ENCODE measurements at places on chromosomes 1 and 21.

GRCh38 chr21:42056468-42056867, 14.6 kb upstream of the UMODL1 start:
- DNase-seq = no peak

DNA sequence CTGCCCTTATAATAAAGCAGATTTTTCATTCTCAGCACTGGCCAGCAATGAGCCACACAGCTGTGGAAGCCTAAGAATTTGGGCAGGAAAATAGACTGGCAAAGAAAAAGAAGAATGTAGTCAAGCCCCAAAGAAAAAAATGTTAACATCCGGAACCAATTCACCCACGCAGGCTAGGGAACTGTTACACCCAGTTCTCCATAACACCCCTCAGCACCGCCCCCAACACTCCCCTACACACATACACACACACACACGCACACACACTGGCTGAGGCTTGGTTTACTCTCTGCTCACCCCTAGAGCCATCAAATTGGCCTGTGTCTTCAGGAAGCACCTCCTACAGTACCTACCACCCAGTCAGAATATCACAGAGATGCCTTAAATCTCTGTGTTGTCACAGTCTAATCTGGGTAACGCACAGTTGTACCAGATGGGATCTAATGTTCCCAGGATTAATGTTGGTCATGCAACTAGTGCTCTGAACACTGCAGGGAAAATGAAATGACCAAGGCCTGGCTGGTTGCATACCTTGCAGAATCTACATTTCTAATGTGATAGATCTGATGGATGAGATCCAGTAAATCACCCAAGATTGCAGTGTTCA, 14.5 kb downstream of the TBX15 start:
- no peak for DNase-seq

- DNase-seq = peak; percentile 55
Observed at GRCh38 chr1:177780096-177780700, 189.7 kb downstream of the SEC16B start.

- DNase-seq = no peak
Observed at GRCh38 chr1:56215086-56215485, 364.3 kb downstream of the PLPP3 start.

DNA sequence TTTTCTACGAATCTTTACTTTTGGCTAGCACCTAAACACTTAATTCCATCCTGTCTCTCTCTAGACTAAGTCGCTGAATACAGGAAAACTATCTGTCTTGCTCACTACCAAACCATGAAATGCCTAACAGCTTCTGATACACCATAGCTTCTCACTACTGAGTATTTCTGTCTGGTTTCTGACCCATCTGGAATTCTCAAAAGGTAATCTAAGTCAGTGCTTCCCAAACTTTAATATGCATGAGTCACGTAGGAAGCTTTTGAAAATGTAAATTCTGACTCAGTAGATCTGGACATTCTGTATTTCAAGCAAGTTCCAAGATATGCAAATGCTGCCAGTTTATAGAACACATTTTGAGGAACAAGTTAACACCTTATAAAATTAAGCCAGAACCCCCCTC, 9.2 kb upstream of the OVGP1 start:
- no peak for DNase-seq

DNA sequence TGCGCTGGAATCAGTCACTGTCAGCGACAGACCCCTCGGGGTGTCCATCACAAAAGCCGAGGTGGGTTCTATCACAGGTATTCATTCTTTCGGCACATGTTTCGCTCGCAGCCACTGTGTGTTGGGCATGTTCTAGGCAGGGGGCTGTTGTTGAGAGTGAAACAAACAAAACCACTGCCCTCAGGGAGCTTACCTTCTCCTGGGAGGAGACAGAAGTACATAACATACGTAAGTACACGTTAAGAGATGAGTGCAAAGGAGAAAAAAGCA, 6.6 kb downstream of the ATF3 start:
- no peak for DNase-seq

DNA sequence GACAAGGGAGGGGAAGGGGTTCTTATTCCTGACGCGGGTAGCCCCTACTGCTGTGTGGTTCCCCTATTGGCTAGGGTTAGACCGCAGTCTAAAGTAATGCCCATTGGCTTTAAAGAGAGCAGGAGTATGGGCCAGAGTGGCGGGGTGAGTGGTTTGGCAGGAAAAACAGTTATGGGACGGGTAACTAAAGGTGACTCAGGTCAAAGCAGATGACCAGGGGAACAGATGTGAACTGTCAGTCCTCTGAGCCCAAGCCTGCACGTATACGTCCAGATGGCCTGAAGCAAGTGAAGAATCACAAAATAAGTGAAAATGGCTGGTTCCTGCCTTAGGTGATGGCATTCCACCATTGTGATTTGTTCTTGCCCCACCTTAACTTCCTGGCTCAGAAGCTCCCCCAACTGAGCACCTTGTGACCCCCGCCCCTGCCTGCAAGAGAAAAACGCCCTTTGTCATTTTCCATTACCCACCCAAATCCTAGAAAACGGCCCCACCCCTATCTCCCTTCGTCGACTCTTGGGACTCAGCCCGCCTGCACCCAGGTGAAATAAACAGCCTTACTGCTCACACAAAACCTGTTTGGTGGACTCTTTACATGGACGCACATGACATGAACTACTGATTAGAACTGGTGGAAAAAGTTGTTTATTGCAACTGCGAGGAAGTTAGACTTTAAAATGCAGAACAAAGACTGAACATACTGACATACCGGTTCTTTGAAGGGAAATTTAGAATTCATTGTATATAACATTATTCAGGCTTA, 758 bp upstream of the ATAD3B start:
- DNase-seq = peak; percentile 68

DNA sequence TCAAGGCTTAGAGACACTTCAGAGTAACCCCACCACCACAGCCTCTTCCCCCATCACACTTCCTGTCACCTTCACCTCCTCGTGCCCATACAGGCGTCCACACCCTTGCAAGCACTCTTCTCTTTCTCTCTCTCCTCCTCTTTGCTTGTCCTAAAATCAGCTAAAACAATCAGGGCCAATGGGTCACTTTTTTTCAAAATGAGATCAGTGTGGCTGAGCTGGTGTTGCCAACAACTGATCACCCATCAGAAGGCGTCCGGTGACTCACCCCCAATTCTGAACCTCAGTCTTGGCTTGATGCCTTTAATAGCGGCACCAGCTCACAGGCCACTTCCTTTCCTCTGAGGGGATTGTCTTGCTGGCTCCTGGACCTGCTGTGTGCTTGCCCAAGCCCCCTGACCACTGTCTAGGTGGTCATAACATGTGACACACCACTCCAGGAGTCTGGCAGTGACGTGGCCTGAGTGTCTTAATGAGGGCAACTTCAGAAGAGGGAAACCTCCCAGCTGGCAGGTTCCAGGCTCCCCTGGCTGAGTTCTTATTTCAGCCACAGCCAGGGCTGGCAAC, 1.6 kb downstream of the DRAXIN start:
- peak; percentile 76 for DNase-seq

DNA sequence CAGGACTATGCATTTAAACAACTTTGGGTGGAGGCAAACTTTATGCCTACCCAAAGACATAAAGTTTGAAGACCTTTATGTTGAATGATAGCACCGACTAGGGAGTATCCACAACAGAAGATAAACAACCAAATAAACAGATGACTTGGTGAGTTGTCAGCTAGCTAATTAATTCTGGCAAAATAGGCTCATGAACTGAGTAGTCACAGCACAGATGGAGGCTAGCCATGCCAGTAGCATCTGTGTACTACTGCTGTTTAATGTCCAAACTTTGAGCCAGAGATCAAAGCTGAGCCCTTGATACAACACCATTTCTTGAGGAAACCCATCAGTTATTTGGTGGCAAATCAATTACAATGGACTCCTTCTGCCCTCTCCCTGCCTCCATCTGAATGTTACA, 40.3 kb upstream of the CCDC190 start:
- no peak for DNase-seq

Data from RPMI8226 (cell line).